ENCODE measurements at places on chromosomes 5 and 9.

- DNase-seq, result no peak
Measured at GRCh38 chr5:146549615-146550014, 33.6 kb upstream of the GPR151 start.

GRCh38 chr5:95812074-95812471 is 10.5 kb downstream of the GLRX start:
- DNase-seq, result no peak

DNA sequence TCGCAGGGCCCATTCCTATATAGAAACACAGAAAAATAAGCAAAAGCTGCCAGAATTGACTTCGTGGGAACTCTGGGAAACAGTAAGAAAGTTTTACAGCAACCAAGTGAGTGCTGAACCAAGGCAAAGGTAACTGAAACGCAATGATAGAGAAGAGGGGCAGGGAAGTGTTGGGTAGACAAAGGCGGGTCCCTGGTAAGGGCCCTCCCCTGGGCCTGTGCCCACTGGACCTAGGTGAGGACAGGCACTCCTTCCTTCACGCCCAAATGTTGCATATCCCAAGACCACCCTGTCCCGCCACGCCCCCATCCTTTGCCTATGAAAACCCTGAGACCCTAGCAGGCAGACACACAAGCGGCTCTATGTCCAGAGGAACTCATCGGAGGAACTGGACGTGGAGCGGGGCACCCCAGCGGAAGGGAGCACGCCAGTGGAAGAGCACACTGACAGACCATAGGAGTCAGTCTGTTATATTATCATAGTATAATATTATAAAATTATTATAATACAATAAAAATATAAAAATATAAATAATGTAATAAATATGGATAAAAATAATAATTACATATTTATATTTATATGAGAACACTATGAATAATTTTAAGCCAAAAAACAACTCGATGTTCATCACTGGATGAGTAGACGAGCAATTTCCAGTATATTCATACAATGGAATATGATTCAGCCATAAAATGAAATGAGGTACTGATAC is 27.9 kb downstream of the CDKN2A start:
- no peak for DNase-seq

DNA sequence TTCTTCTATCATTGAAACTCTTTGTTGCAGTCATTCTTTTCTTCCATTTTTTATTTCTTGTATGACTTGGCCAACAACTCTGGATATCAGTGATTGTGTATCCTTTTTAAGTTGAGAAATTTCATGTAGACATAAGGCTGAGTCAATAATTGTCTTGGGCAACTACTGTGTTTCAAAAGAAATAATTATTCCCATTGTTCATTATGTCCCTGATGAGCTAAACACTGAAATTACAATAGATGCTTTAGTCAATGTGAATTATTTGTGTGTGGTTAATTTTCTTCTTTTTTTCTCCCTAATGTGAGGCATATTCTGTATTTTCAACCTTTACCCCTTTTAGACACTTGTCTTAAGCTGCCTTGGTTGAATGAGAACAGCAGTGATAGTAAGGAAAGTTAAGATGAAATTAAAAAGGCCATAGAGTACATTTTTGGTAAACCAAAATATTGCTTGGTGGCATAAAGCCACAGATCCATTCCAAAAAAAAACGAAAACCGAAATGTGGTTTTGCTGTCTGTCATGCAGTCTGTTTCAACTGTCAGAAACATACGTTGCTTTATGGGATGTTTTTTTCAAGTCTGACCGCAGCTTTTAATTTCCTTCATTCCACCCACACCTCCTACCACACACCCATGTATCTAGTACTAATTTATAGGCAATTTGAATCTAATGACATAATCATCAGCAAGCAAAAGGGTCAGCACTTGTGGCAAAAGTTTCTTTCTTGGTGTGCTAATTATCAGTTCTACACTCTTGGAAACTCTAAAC is 21.1 kb downstream of the TLE4 start:
- DNase-seq, result no peak

DNA sequence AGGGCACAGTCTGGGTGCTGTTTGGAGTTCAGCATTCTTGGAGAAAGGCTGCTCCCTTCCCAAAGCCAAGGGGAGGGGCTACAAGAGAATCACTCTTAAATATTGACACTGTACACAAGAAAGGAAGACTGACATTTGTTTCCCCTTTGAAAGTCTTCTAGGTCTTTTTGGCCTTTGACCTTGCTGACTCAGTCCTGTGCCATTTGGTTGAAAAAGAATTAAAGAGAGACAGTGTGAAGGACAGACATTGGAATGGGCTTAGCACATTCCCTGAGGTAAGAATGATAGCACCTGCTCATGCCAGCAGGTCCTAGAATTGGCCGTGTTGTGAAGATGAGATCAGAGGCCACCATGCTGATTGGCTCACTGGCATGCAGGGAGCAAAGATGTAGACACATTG is 271.4 kb upstream of the ZNF608 start:
- DNase-seq, result no peak

DNA sequence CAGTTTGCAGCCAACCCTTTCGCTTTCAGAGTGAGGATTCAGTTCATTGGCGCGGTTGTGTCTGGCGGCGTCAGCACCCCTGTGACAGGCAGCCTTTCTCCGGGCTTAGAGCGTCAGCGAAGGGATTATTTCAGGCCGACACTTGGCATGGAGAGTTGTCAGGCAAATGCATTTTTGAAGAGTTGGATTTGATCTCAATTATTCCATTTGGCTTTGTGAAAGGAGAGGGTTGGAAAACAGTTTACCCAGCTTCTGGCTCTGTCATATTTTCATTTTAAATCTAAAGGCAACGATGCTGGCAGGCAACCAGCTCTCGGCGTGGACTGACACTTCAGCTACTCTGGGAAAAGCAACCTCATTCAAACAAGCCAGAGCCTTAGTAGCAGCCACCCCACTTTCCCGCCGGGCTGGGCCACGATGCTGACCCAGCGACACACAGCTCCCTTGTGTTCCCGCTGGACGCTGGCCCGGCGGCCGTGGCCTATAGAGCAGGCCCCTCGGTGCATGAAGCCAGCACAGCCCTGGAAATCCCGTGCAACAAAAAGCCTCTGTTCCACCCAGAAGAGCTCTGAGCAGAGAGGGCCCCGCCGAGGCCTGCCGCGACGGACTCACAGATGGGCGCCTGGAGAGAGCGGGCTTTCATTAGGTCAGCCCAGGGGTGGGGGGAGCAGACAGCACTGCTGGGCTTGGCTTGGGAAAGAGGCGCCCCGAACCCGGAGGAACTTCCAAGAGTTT is 28.9 kb upstream of the LPCAT1 start:
- no peak for DNase-seq

DNA sequence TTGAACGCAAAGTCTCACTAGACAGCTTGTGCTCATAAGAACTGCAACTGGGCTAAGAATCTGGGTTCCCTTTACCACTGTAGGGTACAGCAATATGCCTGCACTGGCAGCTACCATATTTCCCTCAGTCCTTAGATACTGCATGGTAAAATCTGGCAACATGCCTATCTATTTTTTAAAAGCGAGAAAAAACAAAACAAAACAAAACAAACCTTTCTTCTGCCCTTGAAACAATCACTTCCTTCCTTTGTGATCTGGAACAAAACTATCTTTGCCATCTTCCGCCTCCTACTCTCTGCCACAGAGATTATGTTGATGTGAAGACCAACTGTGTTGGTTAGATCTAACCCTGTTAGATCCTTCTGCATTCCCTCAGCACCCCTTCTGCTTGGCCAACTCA is 242.9 kb downstream of the EBF1 start:
- DNase-seq, result no peak

DNA sequence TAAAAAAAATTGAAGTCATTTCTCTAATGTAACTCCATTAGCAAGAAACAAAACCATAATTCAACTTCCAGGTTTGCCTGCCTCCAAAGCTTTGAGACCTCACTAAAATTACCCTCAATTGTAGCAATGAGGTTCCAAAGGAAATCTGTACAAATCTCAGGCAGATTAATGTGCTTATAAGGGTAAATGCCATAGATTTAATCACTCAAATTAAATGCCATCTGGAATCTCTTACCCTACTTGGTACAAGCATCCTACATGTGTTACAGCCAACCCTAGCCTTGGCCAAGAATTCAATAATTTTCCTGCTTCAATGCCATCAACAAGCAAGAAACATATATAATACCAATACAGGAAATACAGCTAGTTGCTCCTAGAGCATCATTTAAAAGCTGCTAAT is 452.8 kb downstream of the RAB3C start:
- no peak for DNase-seq

DNA sequence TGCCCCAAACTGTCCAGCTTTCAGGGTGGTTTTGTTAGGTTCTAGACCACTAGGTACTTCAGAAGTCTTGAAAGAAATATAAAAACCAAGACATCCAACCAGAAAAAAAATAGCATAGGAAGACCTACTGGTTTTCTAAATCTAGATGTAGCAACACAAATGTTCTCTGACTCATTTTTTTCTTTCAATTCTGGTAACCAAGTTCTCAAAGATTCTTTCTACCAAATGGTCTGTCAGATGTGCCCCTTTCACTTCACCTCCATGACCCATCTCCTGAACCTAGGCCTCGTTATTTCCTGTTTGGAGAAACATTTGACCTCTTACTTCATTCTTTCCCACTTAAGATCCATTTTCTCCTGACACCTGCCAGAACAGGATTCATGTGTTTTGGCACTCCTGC is 355.3 kb downstream of the KIAA0825 start:
- DNase-seq, result no peak

DNA sequence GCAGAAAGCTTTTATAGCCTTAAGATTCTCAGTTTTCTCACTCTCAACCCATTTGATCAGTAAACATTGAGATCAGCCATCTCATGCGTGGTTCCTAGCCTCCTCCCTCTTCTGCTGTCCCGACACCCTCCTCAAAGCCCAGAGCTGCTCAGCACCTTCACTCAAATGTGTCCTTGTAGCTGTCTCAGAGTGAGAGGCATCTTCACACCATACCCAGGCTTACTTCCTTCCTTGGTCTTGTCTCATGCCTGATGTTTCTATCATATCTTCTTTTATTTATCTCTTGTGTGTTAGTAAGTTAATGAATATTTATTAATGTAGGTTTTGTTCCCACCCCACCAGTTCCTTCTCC is 72.4 kb upstream of the SNX2 start:
- no peak for DNase-seq

DNA sequence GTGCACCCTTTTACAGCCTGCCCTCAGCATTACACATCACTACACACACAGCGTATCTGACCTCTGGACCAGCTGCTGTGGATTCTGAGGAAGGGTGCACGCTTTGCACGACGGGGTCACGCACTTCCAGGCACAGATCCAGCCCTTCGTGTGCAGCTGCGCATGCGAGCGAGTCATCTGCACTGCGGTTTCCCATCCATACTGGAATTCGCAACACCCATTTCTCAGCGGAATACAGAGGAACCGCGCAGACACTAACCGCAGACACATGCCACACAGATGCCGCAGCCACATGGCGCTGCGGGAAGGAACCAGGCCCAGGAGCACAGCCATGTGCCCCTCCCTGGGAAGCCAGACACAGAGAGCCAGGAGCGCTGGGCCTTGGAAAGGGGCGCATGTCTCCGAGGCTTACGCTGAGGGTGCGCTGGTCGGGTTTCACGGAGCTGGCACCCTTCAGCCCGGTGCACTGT is 43.5 kb downstream of the PNPLA7 start:
- no peak for DNase-seq

DNA sequence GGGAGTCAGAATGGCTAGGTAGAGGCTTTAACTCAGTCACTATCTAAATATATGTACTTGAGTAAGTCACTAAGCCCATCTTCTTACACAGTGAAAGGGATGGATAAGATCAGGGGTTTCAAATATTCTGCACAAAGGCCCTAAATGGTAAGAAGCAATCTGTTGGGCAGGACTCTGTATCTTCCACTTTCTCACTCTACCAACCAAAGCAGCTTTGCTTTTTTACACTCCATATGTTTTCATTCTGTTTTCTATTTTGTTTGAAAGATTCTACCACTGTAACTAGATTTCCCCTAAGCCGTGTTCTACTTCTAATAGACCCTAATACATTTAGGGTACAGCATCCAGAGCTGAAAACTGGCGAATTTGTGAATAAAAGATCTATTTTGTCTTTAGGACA is 477.5 kb upstream of the NMUR2 start:
- no peak for DNase-seq

DNA sequence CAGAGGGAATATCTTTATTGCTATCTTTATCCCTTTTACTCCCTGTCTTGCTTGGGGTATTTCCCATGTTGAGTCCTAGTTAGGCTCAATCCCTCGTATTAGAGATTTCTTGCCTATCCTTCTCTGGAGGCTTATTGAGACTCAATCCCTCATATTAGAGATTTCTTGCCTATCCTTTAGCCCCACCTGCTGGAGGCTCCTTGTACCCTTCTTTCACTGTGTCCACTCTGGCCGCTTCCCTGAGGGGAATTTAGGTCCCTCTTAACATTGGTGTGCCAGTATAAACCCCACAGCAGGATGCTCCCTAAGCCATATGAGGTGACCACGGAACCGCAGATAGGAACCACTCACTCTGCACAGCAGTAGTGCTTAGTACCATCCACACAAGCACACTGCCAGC is 110.7 kb upstream of the MAMDC2 start:
- no peak for DNase-seq

- DNase-seq, result no peak
Measured at GRCh38 chr9:125915606-125916005, 168.4 kb downstream of the PBX3 start.

DNA sequence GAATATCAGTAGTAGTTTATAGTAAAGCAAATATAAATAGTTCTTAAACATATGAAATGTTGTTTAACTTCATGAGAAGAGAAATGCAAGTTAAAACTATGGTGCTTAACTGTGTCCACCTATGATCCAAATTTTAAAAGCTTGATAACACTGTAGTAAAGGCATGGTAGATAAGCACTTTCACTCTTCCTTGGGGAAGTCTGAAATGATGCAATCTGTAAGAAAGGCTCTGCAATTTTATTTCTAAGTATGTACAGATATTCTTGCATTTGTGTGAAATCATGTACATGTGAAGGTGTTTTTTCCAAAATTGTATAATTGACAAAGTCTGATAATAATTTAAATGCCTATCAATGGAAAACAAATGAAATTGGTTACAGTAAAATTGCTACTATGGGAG is 66.9 kb downstream of the SYK start:
- DNase-seq, result no peak

GRCh38 chr5:109936996-109937395 is 247.3 kb downstream of the MAN2A1 start:
- no peak for DNase-seq

GRCh38 chr9:108759399-108759798 is 96.4 kb downstream of the ACTL7B start:
- no peak for DNase-seq

DNA sequence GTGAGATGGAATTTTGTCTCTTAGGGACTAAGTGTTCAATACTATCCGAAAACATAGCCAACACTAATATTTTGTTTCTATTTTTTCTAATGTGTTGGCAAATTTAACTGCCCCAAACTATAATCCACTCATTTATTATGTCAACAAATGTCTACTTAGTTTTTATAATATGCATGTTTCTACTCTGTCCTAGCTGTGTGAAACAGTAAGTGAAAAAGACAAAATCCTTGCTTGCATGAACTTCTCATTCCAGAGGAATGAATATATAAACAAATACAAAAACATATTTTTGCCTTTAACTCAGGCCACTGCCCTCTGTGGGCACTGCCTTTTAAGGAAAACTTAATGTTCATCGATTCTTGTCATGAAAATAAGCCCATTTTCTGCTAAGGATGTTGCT is 1275.4 kb upstream of the CDH18 start:
- DNase-seq, result no peak
